CD8-positive, alpha-beta memory T cell (primary cell): ENCODE measurements at places on chromosomes 13 and 19. TPM values are rescaled to one million over a fixed set of nuclear protein-coding genes. Genes with fewer than 3 reads are reported as not detected.

GRCh38 chr13:102657630-102658029, 37.2 kb downstream of the METTL21C start:
- DNase-seq, result no peak

DNA sequence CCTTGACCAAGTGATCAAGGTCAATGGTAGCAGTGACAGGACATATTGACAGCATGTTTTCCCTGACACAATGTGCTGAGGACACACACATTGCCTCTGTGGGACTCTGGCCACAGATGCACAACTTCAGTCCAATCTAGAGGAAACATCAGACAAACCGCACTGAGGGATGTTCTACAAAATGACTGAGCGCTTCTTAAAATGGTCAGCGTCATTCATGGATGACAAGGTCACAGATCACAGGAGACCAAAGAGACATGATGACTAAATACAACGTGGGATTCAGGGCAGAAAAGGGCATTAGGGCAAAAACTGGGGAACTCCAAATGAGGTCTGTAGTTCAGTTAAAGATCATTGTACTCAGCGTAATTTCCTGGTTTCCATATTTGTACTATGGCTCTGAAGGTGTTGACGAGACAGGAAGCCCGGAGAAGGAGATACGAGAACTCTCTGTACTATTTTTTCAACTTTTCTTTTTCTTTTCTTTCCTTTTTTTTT, 20.6 kb downstream of the PBX4 start:
- peak; percentile 84 for DNase-seq

DNA sequence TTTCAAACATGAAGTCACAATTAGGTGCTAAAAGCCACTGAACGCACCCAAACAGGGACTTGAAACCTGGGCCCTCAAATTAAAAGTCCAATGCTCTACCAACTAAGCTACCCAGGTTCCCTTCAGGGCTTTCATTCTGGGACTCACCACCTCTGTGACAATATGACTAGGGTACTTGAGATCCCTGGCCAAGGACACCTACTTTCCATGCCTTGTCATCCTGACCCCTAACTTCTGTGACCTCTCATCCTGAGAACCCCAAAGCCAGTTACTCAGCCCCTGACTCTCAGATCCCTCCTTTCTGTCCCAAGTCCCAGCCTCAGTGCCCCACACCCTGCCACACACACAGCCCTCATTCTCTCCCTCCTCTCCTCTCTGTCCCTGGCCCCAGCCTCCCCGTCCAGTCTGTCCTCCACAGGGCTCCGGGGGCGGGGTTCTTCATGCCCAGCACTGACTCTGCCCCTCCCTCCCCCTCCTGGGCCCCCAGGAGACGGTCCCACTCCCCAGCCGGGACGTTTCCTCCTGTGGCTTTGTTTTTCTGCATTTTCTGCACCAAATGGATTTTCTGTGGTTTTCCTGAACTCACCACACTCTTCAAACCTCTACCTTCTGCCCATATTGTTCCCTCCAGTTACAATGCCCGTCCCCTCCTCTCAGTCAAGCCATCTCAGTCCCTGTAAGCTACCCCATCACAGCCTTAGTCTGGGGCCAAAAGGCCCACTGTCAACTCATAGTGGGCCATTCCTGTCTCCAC, 7.0 kb downstream of the RCN3 start:
- no peak for DNase-seq

ABHD17A gene
- total RNA-seq, result 114 TPM

DNA sequence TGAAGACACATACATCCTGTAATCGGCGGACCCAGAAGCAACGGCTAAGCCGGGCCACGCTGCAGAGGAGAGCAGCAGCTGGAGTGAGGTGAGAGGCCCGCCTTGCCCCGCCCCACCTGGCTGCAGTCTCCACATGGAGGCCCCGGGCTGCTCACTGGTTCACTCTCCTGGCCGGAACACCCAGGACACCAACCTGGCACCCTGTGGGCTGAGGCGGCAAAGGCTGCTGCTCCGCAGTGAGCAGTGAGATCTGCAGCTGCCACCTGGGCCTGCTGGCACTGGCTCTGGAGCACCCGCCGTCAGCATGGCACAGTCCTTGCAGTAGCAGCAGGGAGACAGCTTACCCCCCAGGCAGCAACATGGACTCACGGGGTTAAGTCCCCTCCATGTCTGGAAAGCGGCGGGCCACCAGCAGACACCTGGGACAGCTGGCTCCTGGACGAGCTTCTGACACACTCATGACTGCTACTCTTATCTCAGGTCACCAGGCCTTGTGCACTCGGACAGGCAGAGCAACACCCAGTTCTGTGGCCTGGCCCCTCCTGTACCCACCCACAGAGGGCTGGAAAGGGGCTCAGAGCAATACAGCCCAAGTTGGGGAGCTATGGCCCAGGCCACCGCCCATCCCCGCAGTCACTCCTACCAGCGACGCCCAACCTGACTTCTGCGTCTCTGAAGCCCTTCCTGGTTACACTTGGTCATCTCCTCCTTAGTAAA, 13.2 kb upstream of the KPTN start:
- DNase-seq, result no peak

PGLYRP1 gene
- not detected for total RNA-seq

GRCh38 chr13:106496072-106496997, 39.1 kb downstream of the EFNB2 start:
- DNase-seq, result no peak

ZNF234 gene
- 9.4 TPM for total RNA-seq

CGB1 gene
- total RNA-seq, result not detected

- no peak for DNase-seq
These were observed 371.7 kb downstream of the RBM26 start for GRCh38 chr13:79034341-79034740.

GRCh38 chr13:98992355-98992754, 14.5 kb upstream of the DOCK9 start:
- DNase-seq, result no peak

KRTDAP gene
- not detected for total RNA-seq

DNA sequence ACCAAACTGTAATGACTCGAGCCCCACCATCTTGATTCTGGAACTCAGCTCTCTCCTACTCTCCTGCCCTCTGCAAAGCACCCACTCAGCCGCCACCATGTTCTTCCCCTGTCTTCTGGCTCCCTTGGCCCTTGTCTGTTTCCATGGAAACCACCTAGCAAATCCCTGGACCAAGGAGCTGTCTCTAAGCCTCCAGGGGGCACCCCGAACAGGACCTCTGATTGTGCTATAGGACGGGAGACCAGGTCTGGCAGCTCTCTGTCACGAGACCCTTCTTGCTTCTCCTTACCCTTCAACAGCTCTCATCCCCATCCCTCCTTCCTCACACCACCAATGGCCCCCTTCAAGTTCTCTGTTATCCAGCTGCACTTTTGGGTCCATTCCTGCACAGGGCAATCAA, 277.7 kb upstream of the ZNF507 start:
- no peak for DNase-seq

PGLYRP2 gene
- total RNA-seq, result 0.13 TPM

DNA sequence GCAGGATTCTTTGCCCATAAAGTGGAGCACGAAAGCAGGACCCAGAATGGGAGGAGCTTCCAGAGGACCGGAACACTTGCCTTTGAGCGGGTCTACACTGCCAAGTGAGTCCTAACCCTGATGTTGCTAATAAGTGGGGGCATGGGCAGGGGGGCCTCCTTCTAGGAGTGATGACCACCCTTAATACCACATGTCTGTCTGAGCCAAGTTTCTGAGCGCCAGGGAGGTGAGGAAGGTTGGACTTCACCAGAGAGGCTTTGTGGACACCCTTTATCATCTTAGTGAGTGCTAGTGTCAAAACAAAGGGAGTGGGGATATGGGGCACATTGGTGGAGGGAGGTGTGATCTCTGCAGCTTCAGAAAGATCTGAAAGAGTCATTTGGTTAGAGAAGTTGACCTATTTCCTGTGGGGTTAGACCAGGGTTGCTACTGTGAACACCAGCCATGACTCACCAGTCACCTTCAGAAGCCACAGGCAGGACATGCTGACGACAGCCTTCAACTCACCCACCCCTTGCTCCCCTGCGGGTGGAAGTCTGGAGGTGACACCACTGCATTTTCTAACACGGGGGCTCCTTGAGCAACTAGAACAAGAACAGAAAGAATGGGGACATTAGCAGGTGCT, 8.8 kb downstream of the ALOX5AP start:
- DNase-seq, result peak; percentile 95

GRCh38 chr19:29940971-29941585, 961 bp upstream of the URI1 start:
- DNase-seq, result no peak

PLIN5 gene
- total RNA-seq, result not detected

- no peak for DNase-seq
These were observed 255.7 kb upstream of the KLHL1 start for GRCh38 chr13:70363991-70364390.

ZNF69 gene
- 2.0 TPM for total RNA-seq

DNA sequence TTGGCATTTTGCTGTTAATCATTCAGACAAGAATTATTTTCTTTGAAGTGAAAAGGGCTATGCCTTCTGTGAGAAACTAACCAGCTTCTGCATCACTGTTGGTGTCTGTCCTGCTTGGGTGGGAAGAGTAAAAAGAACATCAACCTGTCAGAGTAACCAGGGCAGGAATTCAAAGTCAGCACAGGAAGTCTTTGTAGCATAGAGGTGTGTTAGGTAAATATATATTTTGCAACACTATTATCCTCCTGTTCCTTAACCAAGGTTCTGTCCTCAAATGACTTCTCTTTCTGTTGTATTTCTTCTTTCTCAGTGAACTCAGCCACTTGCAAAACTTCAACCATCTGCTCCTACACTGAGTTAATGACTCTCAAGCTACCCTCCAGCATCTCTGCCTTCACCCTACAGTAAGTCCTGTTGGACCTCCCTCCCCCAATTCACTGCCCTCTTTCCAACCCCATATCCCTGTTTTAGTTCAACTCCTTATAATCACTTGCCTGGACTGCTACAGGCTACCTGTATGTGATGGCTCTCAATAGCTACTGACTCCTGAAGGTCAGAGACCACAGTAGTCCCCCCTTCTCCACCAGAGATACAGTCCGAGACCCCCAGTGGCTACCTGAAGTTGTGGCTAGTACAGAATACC, 49.9 kb downstream of the SMAD9 start:
- DNase-seq, result no peak

KANK2 gene
- 2.0 TPM for total RNA-seq

DNA sequence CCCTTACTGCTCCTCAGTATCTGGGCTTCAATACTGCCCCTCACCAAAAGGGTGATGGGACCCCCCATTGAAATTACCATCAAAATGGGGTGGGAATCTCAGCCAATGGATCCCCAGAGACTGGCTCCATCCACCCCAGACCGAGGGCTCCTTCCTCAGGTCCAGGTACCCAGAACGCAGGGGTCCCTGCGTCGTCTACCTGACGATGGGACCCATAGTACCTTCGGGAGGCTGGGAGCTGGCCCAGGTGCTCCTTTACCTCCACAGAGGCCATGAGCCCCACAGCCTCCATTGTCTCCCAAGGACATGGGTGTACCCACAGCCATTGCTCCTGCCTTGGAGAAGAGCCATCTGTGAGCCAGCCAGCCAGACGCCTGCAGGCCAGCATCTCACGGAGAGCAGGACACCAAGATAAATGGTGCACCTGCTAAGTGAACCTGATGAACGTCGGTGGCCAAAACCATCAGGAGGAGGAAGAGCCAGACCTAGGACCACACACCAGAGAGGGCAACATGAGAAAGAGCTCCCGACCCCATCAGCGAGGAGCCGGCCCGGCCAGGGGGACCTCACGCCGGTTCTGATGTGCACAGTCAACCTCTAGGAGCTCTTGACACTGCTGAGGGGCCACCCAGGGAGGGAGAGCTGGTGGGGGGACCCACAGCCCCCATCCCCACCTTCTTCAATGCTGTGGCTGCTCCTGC, 156.8 kb upstream of the SOX1 start:
- no peak for DNase-seq
